Endothelial cell of umbilical vein (primary cell): ENCODE measurements at places on chromosomes 3 and 15. TPM values are rescaled to one million over a fixed set of nuclear protein-coding genes. Genes with fewer than 3 reads are reported as not detected.

GRCh38 chr3:50495609-50496423 is 7.6 kb downstream of the CACNA2D2 start:
- H3K36me3 ChIP-seq: no peaks in the 10 kb centered on the region
- no peaks in the 10 kb centered on the region for H3K4me1 ChIP-seq
- DNase-seq: no peak
- no peak overlapping the region for H3K27ac ChIP-seq
- peaks cover 1% of the 10 kb centered on the region for H3K27me3 ChIP-seq
- no peak overlapping the region for H3K4me3 ChIP-seq

DNA sequence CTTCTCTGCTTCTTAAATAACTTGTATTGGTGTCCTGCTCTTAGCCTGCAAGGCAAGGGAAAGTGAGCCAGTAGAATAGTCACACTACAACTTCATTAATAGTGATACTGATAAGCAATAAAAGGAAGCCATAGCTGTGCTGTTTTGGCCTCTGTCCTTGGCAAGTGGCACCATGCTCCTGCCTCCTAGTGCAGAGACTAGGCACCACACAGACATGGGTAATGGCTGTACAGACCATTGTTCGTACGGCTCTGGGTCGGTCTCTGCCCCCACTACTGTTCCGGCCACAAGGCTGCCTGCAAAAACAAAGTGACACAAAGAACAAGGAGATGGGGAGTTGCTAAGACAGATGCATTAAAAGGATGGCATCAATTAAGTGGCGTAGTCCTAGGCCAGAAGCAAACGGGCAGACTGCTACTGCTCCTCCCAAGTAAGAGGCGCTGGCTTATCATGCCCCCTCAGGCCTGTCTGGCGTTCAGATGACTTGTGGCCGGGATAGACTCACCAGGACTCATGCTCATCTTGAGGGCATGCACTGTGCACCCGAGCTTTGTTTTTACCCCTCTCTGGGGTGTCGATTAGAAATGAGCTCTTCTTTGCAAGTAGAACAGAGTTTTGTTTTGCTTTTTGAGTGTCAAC is 75.6 kb downstream of the TRAK1 start:
- no peak overlapping the region for H3K4me3 ChIP-seq
- peaks cover 5% of the 10 kb centered on the region for H3K4me1 ChIP-seq
- no peaks in the 10 kb centered on the region for H3K36me3 ChIP-seq
- no peaks in the 10 kb centered on the region for H3K27me3 ChIP-seq
- H3K27ac ChIP-seq: no peak overlapping the region
- no peak for DNase-seq

DNA sequence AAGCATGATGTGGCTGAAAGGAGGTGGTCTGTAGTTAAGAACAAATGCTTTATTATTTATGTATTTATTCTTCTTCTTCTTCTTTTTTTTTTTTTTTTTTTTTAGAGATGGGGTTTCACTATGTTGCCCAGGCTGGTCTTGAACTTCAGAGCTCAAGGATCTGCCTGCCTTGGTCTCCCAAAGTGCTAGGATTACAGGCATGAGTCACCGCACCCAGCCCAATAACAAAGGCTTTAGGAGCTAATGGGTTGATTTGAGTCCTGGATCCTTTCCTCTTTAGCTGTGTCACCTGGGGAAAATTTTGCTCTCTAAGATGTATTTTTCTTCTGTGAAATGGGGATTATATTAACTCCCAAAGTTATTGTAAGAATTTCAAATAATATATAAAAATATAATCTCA is 168.8 kb downstream of the PEX5L start:
- H3K4me1 ChIP-seq: no peaks in the 10 kb centered on the region
- H3K27ac ChIP-seq: no peak overlapping the region
- no peak overlapping the region for H3K4me3 ChIP-seq
- no peaks in the 10 kb centered on the region for H3K36me3 ChIP-seq
- DNase-seq: no peak

DNA sequence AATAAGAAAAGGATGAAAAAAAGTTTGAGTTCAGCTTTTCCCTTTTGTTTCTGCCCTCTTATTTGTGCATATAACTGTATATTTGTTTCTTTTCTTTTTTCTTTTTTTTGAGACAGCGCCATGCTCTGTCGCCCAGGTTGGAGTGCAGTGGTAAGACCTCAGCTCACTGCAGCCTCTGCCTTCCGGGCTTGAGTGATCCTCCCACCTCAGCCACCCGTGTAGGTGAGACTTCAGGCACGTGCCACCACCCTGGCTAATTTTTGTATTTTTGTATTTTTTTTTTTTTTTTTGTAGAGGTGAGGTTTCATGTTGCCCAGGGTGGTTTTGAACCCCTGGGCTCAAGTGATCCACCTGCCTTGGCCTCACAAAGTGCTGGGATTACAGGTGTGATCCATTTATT is 31.4 kb downstream of the RNF111 start:
- H3K36me3 ChIP-seq: peaks cover 6% of the 10 kb centered on the region
- no peak overlapping the region for H3K27ac ChIP-seq
- DNase-seq: no peak
- no peak overlapping the region for H3K4me3 ChIP-seq
- H3K4me1 ChIP-seq: no peaks in the 10 kb centered on the region

DNA sequence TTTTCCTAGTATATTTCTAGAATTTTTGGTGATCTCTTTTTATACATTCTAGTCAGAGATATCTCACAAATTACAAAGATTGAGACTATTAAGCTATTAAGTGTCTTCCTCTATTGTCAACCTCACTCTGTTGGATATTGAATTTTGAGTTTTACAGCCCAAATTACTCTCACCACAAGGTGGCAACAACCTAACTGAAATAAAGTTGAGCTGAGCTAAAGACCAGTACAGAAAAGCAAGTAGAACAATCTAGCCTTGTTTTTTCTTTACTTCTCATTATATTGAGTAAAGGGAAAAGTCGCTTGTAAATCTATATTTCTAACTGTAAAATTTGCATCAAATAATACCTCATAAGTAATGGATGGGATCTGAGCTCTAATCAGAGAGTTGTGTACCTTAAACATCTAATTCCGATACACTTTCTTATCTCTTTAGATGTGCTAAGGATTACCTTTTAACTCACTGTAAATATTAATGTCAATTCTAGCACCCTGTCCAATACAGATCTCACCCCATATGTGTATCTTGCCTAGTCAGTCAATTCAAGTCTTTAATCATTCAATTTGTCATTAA is 13.6 kb upstream of the COMMD2 start:
- H3K27me3 ChIP-seq: peaks cover 33% of the 10 kb centered on the region
- H3K4me3 ChIP-seq: no peak overlapping the region
- H3K27ac ChIP-seq: no peak overlapping the region
- H3K36me3 ChIP-seq: no peaks in the 10 kb centered on the region

DNA sequence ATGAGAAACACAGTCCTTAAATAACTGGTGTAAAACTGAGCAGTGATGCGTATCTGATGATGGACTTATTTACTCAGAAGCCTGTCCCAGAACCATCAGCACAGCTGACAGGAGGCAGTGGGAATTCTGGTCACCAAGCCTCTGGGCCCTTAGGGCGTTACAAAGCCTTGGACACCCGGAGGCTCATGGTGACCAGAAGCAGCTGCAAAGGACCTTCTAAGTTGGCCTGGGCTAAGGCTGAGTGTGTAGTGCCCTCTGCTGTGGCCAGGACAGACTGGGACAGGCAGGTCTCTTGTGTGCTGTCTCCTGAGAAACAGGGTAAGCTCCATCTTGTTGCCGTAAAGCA is 168.9 kb downstream of the ATP10A start:
- no peak overlapping the region for H3K4me3 ChIP-seq
- H3K36me3 ChIP-seq: no peaks in the 10 kb centered on the region
- no peak for DNase-seq
- H3K27me3 ChIP-seq: no peaks in the 10 kb centered on the region

GRCh38 chr3:168139947-168140346 is 44.2 kb upstream of the GOLIM4 start:
- H3K36me3 ChIP-seq: no peaks in the 10 kb centered on the region
- no peaks in the 10 kb centered on the region for H3K4me1 ChIP-seq
- peaks cover 2% of the 10 kb centered on the region for H3K27me3 ChIP-seq
- no peak for DNase-seq

- H3K36me3 ChIP-seq: no peaks in the 10 kb centered on the region
- peaks cover 13% of the 10 kb centered on the region for H3K4me1 ChIP-seq
- H3K27ac ChIP-seq: peak overlapping the region; percentile 87
- DNase-seq: no peak
- no peaks in the 10 kb centered on the region for H3K27me3 ChIP-seq
Observed at GRCh38 chr3:12661926-12662592, 1.9 kb downstream of the RAF1 start.

DNA sequence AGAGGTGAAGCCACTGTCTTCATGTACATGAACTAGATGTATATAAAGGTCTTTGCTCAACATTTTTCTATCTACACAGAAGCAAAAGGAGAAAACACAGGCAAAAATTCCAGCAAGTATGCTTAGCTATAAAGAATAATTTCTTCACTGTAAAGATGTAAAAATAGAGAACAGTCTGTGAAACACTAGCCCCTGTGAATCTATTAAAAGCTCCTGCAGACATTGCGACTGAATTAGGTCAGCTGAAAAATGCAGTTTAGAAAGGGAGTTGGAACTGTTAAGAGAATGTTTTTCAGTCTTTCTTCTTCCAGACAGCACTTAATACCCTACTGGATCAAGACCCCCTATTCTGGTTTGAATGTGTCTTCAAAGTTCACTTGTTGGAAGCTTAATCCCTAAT is 291.5 kb downstream of the KBTBD8 start:
- no peak for DNase-seq
- no peaks in the 10 kb centered on the region for H3K36me3 ChIP-seq
- no peak overlapping the region for H3K4me3 ChIP-seq
- H3K27ac ChIP-seq: no peak overlapping the region
- H3K4me1 ChIP-seq: no peaks in the 10 kb centered on the region

- H3K4me3 ChIP-seq: no peak overlapping the region
- H3K27ac ChIP-seq: no peak overlapping the region
- no peaks in the 10 kb centered on the region for H3K4me1 ChIP-seq
- DNase-seq: no peak
- H3K27me3 ChIP-seq: peaks cover 5% of the 10 kb centered on the region
- no peaks in the 10 kb centered on the region for H3K36me3 ChIP-seq
Observed at GRCh38 chr3:123485551-123485950, 36.7 kb upstream of the ADCY5 start.

The CTXN2 gene
- total RNA-seq: 0.14 TPM in 1 of 2 replicates, not detected in the other

The SLC12A1 gene
- not detected in 2 replicates for total RNA-seq

The C3orf22 gene
- not detected in 2 replicates for total RNA-seq
